ENCODE measurements at places on chromosomes 1 and 21.
A peak's percentile ranks its signal among the peaks of the same experiment; 100 is the strongest.

- no peak for DNase-seq
These were observed 47.6 kb downstream of the TRIM11 start for GRCh38 chr1:228358764-228359612.

DNA sequence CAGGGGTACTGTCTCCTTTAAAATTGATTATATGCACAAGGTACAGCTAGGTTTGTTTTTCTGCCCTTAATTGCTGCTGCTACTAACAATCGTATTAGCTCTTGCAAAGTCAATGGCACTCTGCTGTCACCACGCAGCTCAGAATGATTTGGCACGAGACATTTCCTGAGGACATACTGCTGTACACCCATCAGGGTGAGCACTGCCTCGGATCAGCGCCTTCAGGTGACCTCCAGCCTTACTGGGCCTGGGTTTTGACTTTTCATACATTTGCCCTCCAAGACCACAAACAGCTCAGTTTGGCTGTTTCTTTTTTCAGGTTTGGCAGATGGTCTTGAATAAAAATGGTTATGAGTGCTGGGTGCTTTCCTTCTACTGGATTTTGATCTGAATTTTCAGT lies 110.9 kb downstream of the NTPCR start:
- DNase-seq: no peak

DNA sequence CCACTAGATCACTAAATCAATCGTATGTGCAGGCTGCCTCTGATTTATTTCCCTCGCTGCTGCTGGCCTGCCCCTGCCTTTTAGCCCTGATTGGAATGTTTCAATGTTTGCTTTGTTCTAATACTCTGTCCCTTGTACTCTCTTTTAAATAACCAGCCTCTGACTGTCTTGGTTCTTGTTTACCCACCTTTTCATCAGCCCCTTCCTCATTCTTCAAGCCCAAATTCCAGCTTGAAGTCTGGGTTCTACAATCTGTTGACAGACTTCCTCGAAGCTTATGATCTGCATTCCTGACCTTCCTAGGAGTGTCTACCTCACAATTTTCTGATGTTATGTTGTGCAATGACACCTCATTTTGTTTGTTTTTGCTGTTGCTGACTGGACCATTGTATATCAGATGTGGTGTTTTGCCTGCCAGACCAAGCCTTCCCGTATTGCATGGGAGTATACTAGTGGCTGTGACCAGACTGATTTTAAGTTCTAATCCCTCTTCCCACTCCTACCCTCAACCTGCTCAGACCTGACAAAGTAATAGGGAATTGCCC lies 46.6 kb upstream of the APOBEC4 start:
- no peak for DNase-seq

DNA sequence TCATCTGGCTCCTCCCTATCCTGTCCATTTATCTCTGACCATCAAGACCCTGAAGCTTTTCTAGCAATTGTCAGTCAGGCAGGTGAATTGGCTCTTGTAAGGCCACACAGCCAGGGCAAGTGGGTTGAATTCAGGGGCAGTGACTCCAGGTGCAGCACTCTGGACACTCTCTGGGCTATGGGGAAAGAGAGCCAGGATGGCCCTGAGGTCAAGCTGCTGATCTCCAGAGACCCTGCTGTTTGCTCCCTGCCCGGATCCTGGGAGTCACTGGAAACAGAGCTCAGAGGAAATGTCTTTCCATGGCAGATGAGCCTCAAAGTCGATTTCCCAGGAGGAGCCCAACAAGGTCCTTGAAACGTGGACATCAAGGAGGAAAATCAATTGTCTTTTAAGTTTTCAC lies 184.4 kb downstream of the C1orf94 start:
- peak; percentile 21 for DNase-seq

GRCh38 chr1:34358636-34359035 lies 181.9 kb downstream of the C1orf94 start:
- no peak for DNase-seq

GRCh38 chr1:106268070-106268469 lies 788.4 kb upstream of the PRMT6 start:
- no peak for DNase-seq

DNA sequence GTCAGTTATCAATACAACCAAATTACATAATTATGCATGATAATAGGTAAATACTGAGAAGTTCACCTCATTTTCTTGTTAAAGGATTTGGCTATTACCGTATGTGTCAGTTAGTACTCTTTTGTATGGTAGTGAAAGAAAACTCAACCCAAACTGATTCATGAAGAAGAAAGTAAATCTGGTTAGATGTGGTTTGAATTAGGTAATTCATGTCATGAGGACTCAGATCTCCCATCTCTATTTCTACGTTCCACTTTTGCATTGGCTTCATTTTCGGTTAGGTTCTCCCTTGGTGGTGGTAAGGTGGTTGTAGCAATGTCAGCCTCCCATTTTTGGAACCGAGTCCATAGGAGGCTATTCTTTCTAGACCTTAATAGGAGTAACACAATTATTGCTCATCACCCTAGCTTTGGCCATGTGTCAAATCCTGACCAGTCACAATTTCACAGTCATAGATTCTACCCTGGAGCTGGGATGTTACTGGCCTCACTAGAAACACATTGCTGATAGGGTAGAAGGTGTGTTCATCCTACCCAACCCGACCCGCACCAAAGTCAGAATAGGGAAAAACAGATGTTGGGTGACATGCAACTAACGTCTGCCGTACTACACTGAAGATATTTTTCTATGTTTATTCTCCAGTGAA lies 97.6 kb downstream of the OSBPL9 start:
- DNase-seq: no peak

DNA sequence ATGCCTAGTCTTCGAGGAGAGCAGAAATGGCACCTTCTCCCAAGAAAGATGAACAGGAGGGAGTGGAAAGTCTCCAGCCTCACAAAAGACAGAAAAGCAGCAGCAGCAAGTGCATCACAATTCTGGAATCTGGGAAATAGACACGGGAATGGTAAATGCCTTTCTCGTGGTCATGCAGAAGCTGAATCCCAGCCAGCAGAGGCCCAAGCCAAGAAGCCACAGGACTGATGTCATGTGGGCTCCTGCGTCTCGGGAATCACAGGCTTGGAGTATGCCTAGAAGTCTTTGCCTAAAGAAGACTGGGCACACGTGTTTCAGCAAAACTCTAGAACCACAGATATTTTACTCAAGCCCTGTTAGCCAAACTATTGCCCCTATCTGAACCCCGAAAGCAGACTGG lies 260.3 kb upstream of the PLD5 start:
- no peak for DNase-seq

GRCh38 chr1:103145449-103145848 lies 37.1 kb upstream of the COL11A1 start:
- DNase-seq: no peak

- DNase-seq: peak; percentile 53
These were observed at the start of gene HOOK1 for GRCh38 chr1:59814901-59815825. Gene HOOK1, plus strand, starts transcription at chr1:59814949. Its CDS starts 169 bp downstream, at chr1:59815118.

DNA sequence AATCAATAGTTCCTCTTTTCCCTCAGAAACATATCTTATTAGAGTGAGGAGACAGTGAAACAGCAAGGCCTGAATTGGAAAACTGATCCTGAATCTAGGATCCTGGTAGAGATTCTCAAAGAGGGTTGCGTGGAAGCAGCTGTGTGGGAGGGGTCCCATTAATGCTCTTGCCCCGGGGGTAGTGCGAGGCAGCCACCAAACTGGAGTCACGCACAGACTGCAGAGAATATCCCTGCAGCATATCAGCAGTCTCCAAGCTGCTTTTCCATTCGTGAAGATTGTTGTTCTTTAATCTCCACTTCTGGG lies 150.1 kb downstream of the DISC1 start:
- DNase-seq: no peak

- no peak for DNase-seq
These were observed 75.2 kb downstream of the GLIS1 start for GRCh38 chr1:53663529-53664300.

DNA sequence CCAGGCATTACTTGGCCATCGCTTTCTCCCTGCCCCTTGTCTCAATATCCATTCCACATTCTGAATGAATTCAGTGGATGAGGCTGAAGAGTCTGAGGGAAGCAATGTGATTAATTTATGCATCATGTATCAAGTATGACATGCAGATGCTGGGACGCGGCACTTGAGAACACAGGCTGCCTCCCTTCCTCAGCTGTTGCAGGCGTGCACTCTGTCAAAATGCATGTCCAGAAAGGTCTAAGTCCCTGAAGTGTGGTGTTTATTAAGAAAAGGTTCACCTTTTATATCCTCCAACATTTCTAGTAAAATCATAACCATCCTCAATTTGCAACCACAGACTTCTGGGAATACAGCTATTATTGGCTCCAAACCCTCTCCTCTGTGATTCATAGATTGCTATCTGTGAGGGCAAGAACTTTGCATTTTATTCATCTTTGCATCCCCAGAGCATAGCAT lies 22.6 kb upstream of the RAB3GAP2 start:
- no peak for DNase-seq

DNA sequence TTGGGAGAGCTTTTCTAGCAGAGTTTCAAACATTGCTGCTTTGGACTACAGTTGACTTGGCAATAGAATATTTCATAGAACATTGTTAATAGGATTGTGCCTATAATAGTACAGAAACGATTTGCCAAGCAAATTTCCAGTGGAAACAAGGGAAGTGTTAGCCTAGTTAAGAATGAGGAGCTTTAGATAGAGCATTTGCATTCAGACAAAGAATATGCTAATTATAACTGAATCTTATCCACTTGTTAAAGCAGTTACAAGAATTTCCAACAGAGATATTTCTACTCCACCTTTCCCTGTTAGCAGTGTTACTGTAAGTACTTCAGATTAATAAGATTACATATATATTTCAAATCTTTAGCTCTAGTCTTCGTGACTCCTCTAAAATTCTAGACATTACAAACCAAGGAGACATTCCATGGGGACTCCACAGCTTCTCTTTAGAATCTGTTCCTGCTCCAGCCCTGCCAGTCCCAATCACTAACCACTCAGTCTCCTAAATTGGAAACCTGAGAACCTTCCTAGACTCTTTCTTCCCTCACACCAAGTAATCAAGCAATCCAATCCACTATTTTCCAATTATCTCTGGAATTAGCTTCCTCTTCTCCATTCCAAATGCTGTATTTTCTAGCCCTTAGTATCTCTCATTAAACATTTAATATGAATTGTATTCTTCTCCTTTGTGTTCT lies 141.8 kb upstream of the PBX1 start:
- DNase-seq: no peak
